ENCODE measurements at places on chromosomes 5 and 9.
A peak's percentile ranks its signal among the peaks of the same experiment; 100 is the strongest.

DNA sequence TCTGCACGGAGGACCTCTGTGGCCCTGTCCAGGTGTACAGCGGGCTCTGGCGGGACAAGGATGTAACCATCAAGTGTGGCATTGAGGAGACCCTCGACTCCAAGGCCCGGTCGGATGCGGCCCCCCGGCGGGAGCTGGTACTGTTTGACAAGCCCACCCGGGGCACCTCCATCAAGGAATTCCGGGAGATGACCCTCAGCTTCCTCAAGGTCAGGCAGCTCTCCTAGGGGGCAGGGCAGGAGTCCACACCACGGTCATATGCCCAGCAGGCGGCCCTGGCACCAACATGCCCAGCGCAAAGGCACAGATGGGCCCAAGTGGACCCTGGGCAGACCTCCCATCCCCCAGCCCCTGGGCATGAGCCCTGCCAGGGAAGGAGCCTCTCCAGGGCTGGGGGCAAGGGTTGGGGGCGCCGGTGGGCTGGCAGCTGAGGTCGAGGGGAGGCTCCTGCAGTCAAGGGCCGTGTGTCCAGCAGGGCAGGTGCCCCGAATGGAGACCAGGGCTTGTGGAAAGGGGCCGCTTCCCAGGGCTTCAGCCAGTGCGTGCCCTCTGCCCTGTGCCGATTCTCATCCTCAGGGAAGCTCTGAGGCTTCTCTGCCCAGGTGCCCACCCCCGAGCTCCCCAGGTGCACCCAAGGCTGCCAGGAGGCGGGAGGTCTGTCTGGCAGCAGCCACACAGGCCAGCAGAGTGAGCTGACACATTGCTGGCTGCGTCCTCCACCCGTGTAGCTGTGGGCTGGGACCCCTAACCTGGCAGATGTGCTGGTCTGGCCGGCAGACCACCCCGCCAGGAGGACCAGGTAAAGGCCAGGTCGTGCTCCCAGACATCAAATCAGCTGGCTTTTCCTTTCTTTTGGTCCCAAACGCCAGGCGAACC is 10.0 kb downstream of the DIPK1B start:
- DNase-seq: no peak

- no peak for DNase-seq
Measured at GRCh38 chr9:38442473-38443096, 18.3 kb upstream of the IGFBPL1 start.

DNA sequence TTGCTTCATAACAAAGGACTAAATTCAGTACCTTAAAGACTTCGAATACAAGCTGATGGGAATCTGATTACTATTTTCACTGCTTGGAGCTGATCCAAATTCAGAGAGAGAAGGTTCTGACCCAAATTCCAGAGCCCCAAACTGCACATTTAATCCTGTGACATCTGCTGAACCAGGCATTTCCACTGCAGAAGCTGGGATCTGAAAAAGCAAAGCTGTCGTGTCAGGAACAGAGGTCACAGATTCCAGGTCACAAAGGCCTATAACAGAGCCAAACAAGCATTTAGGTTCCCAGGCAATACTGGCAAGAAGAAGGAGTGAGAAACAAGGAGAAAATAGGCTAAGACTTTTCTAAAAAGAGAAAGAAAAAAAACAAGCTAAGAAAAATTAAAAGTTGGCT is 105.3 kb downstream of the UBAP2 start:
- no peak for DNase-seq

GRCh38 chr5:178793151-178793550 is 62.7 kb upstream of the ZNF354A start:
- no peak for DNase-seq

GRCh38 chr5:132268769-132269551 is 11.5 kb downstream of the PDLIM4 start:
- no peak for DNase-seq

GRCh38 chr5:7329712-7330111 is 66.2 kb upstream of the ADCY2 start:
- DNase-seq: no peak

GRCh38 chr5:32098890-32099310 is 75.2 kb downstream of the GOLPH3 start:
- no peak for DNase-seq

DNA sequence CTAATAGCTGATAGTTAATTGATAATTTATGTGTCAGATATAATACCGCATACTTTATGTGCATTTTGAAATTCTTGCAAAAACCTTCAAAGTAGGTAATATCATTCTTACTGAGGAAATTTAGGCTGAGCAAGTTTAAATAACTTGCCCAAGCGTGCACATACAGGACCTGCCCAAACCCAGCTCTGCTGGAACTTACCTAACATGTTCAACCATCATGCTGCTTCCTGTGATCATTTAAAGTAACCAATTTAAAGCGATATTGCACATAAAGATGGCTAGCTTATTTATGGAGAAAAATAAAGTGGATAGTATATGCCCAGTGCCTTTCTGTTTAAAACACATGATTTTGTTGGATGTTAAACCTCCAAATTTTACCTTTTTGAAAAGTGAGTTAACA is 4.3 kb downstream of the FAM174A start:
- DNase-seq: no peak

DNA sequence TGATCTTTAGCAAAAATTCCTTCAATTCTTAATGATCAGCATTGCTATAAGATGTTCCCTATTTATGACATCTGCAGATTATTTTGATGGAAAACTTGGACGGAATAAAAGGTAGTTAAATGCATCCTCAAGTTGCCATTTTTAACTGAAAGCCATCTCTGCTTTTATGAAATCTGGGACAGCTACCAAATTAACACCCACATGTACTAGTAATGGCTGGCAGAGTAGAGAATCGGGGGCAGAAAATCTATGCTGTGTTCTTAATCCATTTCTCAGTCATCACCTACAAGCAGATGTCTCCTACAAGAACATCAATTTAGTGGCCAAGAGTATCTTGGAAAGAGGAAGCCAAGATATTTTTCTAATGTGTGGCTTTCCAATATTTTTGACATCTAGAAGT is 22.1 kb upstream of the C9orf57 start:
- DNase-seq: no peak

DNA sequence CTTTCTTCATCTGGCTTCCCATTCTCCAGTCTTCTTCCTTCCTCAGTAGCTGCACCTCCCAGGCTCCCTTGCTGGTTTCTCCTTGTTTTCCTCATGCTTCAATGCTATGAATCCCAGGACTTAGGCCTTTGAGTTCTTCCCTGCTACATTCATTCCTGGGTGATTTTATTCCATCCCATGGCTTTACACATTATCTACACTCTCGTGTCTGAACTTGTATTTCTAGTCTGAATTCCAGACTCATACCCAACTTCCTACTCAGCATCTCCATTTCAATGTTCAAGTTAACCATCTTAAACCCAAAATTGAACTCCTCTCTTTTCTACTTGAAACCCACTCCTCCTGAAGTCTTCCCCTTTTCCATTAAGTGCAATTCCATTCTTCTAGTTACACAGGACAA is 20.0 kb downstream of the SLC24A2 start:
- DNase-seq: no peak

- peak; percentile 25 for DNase-seq
Measured at GRCh38 chr5:13987843-13988464, 43.5 kb upstream of the DNAH5 start.

DNA sequence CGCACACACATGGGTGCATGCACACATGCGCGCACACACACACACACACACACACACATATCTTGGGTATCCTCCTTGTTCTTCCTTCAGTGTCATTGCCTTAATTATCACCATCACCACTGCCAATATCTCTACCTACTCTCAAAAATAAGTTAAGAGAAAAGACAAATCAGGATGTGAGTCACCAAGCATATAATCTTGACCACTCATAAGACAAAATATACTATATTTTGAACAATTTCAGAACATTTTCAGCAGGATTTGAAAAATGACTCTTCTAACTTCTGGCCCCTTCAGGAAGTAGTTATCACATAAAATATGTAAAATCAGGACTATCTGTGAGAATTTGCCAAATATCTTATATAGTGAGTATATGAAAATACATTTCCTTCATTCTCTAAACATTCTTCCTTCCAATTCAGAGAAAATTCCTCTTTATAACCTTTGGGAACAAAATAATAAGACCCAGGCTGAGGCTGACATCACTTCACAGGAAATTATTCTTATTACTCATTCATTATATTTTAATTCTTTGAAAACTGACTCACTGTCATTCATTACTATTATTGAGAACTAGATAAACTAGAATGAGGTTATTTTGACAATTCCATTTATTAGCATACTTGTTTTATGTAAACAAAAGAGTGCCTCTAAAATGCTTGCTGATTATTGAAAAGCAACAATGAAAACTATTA is 772.0 kb upstream of the ACO1 start:
- no peak for DNase-seq

DNA sequence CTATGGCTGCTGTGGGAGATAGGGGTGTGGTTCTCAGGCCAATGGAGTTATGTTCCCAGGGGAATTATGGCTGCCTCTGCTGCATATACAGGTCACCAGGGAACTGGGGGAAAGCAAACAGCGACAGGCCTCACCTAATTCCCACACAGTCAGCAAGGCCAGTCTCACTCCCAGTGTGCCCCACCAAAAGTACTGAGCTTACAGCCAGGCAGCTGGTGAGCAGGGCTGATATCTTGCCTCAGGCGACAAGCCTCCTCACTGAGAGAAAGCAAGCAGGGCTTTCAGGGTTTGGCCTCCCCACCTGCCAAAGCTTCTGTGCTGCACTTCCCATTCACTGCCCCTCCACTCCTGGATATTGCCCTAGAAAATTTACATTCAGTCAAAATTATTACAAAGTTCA is 273.8 kb upstream of the TARS1 start:
- no peak for DNase-seq

DNA sequence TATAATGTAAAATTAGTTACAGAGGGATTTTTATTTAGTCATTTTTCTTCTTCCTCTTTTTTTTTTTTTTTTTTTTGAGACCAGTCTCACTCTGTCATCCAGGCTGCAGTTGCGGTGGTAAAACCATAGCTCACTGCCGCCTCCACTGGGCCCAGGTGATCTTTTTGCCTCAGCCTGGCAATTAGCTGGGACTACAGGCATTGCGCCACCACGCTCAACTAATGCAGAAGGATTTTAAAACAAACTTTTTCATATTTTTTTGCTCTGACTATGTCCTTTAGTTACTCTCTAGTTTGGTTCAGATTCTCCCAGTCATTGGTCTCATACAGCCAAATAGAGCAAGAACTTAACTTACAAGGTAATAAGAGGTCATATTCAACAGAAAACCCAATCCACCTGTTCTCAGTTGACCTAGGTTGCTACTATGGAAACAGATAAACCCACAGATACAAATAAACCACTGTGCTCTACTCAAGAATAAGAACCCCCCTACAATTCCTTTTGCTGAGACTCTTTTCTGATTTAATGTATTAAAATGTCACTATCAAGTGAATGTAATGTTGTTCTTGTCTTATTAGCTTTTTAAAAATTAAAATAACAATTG is 50.1 kb upstream of the TTC39B start:
- no peak for DNase-seq

DNA sequence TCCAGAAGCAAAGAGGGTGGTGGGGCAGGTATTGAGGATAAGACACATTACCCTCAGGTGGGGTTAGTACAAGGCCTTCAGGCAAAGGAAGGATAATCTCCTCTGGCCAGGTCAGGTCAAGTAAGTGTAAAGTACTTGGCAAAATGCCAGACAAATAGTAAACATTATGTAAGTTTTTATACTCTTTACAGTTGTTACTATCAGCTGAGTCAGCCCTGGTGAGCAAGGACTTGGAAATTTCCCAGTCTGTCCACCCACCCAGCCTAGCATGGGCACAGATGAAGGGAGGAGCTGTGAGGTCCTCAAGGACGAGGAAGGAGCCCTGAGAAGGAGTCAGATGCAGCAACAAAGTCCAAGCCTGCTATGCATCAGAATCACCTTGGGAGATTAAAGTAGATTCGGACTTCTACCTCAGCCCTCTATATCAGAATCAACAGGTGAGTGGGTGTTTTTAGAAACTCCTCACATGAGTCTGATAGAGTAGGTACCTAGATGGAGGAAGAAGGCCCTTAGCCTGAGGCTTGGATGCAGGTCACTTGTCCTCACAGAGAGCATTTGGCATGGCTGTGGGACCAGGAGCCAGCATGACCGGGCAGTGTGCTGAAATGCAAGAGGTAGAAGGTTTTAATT is 50.2 kb upstream of the BARX1 start:
- no peak for DNase-seq

- no peak for DNase-seq
Measured at GRCh38 chr9:70746760-70747159, 332.3 kb upstream of the KLF9 start.

GRCh38 chr9:120850315-120850714 is 7.6 kb upstream of the PSMD5 start:
- no peak for DNase-seq

DNA sequence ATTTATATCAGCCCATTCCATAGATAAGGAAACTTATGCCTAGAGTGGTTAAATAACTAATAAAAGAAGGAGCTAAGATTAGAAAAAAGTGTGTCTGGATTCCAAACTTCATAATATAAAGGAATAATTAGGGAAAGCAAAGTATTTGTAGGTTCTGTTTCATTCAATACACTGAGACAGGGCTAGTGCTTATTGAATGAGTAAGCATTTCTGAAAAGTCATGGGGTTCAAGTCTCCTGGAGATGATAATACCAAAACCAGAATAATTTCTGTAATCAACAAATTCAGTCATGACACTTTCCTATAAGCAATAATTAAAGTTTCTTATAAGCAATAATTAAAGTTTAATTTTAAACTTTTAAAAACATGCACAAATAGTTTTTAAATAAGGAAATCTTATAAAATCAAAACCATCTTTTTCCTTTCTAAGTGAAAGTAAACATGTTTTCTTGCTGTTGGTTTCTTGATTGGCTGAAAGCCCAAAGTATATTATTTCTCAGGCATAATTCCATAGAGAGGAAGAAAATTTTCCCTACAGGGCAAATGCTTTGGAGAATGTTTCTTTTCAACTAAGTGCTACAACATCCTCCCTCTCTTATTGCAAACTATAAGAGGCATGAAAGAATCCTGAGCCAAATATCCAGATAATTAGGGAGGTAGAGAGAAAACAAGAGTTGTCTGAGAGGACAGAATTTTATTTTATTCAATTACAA is 510.2 kb downstream of the PRELID2 start:
- no peak for DNase-seq

GRCh38 chr9:63817622-63818518 is 1467.1 kb downstream of the FOXD4L5 start:
- DNase-seq: no peak

Data from DMS 273 treated with DMSO at 0.1 percent for 48 hours (cell line).